ENCODE measurements at places on chromosomes 4 and X.

DNA sequence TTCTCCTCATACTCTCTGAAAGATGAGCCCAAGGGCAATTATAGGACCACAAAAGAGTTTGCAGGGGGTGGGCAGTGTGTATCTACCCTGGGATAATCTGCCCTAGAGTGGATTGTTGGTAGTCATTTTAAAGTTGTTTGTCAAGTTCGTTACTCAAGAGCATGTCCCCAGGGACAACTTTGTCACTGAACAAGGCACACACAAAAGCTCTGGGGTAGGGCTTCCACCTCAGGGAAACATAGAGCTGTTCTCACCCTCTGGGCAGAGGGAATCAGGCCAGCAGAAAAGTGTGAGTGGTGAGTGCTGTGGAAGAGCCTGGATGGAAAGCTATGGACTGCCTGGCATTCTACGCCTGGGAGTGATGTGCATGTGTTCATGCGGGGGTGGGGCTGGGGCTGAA, 23.3 kb upstream of the LEF1 start:
- DNase-seq: no peak

DNA sequence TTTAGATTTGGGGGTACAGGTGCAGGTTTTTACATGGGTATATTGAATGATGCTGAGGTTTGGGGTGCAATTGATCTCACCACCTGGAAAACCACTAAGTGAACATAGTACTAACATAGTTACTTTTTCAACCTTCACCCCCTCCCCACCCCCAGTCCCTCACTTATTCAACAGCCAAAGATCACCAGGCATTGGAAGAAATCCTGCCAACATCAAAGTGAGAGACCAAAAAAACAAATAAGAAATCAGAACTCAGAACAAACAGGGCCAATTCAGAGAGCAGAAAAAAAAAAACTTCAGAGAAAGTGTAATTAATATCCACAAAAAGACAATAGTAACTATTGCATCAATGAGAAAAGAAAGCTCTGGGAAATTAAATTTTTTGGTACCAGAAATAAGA, 20.5 kb upstream of the LAP3 start:
- no peak for DNase-seq

- no peak for DNase-seq
These were observed 265.1 kb upstream of the MAD2L1 start for GRCh38 chr4:120331486-120332370.

- DNase-seq: no peak
These were observed 2.0 kb upstream of the GPR34 start for GRCh38 chrX:41686788-41687187.

- no peak for DNase-seq
These were observed 229.7 kb upstream of the MBNL3 start for GRCh38 chrX:132718431-132718958.

DNA sequence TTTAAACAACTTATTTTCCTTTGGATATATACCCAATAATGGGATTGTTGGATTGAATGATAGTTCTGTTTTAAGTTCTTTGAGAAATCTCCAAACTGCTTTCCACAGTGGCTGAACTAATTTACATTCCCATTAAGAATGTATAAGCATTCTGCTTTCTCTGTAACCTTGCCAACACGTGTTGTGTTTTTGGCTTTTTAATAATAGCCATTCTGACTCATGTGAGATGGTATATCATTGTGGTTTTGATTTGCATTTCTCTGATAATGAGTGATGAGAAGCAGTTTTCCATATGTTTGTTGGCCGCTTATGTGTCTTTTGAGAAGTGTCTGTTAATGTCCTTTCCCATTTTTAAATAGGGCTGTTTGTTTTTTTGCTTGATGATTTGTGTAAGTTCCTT, 155.6 kb upstream of the PITX2 start:
- DNase-seq: no peak

GRCh38 chr4:109559625-109559982, 442 bp upstream of the MCUB start:
- DNase-seq: peak; percentile 39

DNA sequence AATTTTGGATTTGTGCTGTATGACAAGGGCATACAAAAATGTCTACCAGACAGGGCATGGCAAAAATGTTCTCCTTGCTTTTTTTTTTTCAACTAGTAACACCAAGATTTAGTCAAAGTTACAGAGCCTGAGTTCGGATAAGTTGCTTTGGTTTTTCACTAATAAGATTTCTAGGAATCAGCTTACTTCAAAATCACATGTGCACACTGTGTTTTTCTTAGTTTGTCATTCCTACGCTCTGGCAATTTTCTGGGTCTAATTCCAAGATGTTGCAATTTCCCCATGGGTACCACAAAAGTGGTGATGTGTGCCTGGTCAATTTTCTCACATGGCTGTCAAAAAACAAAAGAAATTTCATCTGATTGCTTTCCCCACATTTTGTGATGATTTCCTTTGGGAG, 6.3 kb downstream of the C1QTNF7 start:
- no peak for DNase-seq

DNA sequence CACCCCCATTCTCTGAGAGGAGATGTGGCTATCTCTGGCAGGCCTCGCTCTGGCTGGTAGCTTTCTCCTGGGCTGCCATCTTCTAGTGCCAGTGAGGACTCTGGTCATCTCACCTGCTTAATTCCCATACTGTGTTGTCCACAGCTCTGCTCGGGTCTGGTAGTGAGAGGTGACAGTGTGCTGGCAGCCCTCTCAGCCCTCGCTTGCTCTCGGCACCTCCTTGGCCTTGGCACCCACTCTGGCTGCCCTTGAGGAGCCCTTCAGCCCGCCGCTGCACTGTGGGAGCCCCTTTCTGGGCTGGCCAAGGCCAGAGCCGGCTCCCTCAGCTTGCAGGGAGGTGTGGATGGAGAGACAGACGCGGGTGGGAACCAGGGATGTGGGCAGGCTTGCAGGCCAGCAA, 52.7 kb downstream of the CPLX1 start:
- no peak for DNase-seq

GRCh38 chr4:79623021-79623870, 215.2 kb upstream of the GK2 start:
- no peak for DNase-seq

GRCh38 chr4:7074426-7074825, 6.6 kb upstream of the GRPEL1 start:
- DNase-seq: no peak

DNA sequence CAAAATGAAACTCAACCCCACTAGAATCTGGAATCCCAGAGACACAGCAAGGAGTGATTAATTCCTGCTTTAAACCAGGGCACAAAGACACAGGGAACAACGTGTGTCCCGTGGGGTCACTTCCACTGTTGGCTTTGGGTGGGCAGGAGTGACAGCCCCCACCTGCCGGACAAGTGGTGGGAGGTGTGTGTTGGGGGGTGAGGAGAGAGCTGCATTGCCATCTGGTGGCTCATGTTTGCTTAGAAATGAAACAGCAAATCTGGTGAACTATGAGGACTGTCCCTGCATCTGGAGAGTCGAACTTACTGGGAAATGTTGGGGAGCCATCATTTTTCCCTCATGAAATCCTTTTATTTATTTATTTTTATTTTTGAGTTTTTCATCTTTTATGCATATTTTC, 75.9 kb upstream of the AFAP1 start:
- DNase-seq: no peak

- no peak for DNase-seq
These were observed 577.6 kb downstream of the TECRL start for GRCh38 chr4:63831590-63832155.

GRCh38 chrX:123696334-123696733, 36.5 kb downstream of the THOC2 start:
- DNase-seq: no peak

- DNase-seq: no peak
These were observed 70.5 kb downstream of the HADH start for GRCh38 chr4:108060164-108060563.

- no peak for DNase-seq
These were observed 394.6 kb downstream of the C4orf33 start for GRCh38 chr4:129490516-129490915.

DNA sequence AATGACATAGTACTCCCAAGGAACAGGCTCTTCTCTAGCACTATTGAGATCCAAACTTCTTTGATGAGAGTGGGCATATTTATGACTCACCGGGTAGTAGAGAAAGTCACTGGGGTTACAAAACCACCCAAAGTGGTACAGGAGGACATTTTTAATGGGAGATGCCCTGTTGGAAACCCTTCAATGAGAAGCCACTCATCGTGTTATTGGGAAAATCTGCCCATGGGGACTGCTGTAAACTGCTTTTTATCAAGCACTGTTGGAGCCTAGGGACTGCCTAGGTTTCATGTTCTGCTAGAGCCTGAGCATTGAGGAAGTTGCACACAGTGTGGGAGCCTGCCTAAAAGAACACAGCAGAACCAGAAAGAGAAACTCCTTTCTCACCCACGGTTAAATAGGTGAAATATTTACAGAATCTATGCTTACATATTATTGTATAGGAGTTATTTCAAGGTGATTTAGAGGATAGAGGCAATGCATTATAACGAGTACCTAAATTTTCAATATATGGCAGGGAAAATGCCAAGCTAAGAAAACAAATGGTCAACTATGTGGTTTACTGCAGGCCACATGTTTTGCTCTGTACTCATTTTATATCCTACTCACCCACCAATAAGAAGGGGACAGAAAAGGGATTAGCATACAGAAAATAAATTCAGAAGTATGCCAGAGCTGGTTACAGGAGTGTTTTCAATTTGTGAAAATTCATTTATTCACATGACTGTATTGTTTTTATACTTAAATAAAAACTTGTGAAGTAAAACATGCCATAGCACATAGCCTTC, 559.1 kb downstream of the FSTL5 start:
- DNase-seq: no peak

DNA sequence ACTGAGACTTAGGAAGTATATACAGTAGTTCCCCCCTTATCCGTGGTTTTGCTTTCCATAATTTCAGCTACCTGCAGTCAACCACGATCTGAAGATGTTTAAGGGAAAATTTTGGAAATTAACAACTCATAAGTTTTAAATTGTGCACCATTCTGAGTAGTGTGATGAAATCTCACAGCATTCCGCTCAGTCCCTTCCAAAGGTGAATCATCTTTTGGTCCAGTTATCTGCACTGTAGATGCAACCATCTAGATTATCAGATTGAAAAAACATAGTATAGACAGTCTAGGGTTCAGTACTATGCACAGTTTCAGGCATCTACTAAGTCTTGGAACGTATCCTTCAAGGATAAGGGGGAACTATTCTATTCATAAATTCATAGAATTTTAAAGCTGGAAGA, 109.0 kb downstream of the ANXA3 start:
- DNase-seq: no peak

- no peak for DNase-seq
These were observed 167.0 kb upstream of the CASK start for GRCh38 chrX:42090395-42090794.

DNA sequence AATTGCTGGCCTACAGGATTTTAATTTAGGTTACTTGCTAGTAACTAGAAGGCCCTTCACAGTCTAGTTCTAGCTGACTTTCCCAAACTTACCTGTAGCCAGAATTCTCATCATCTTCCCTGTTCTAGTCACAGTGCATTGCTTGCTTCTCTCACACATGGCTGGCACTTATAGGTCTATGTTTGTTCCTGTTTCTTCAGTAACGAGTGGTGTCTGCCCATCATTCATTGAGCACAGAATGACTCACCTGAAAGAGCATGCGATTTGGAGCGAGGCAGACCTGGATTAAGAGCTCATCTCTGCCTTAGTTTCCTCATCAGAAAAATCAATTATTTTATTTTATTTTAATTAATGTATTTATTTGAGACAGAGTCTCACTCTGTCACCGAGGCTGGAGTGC, 201.7 kb upstream of the ANK2 start:
- no peak for DNase-seq

- DNase-seq: no peak
These were observed 31.9 kb downstream of the CLDN2 start for GRCh38 chrX:106952089-106952488.

- no peak for DNase-seq
These were observed 177.2 kb downstream of the TSPAN5 start for GRCh38 chr4:98481167-98481566.

DNA sequence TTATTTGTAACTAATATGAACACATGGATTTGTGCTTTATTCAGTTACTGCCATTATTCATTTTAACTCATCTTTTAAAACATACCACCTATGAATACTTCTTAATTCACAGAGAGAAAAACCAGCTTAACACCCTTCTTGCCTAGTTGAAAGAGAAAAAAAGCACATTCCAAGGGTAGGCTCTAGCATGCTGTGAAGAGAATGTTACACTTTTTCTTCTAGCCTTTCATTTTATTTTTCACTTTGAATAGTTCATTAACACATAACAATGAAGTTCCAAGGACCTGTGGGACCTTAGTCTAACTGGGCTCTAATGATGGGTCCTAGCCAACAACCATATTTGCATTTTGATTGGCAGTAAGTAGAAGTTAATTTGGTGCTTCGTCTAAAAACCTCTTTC, 279.9 kb upstream of the MAGEB2 start:
- DNase-seq: no peak

DNA sequence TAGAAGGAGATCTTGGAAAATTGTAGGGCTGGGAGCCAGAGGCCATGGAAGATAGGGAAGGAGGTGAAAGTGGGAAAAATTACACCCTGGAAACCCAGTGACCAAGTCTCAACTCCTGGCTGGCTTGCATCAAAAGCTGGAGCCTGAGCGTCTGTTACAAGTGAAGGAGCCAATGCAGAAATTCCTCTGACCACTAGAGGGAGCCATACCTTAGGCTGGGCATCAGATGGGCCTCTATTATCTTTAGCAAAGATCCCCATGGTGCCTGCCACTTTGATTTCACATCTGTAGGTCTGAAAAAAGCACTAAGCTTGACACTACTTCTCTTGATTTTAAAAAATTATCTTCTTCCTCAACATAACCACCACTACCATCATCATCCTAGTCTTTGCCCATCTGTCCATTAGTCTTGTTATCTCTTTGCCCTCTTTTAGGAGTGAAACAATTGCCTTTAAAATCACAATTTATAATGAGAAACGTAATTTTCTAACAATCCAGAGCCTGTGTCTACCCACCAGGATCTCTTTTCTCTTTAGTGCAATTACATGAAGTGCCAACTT, 62.9 kb downstream of the ANAPC4 start:
- DNase-seq: peak; percentile 27

DNA sequence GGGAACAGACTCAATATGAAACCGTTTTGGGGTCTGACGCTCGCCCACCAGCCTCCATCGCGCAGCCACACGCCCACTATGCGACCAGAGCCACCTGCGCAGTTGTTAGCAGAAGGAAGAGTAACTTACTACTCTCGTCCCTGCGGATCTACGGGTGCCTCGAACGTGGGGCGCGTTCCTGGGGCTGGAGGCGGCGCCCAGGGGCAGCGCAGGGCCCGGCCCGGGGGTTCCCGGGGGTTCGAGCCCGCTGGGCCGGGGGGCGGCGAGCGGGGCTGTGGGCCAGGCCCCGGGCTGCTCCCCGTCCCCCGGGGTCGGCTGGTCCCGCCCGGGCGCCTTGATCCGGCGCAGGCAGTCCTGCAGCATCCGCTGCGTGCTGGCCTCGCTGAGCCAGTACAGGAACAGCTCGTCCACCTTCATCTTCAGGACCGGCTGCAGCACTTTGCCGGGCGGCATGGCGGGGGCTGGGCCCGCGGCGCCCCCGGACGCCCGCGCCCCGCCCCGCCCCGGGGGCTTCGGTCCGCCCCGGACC, 404 bp downstream of the PPP2R3B start:
- no peak for DNase-seq

GRCh38 chr4:126916049-126916625, 716.6 kb upstream of the INTU start:
- no peak for DNase-seq

- DNase-seq: no peak
These were observed 124.4 kb downstream of the SPOCK3 start for GRCh38 chr4:167109859-167110258.

GRCh38 chr4:146428298-146428697, 93.4 kb downstream of the SLC10A7 start:
- DNase-seq: no peak
